Activated CD4-positive, alpha-beta T cell treated with anti-CD3 and anti-CD28 coated beads for 36 hours (primary cell): ENCODE measurements at places on chromosomes 1 and 21. TPM values are rescaled to one million over a fixed set of nuclear protein-coding genes. Genes with fewer than 3 reads are reported as not detected.

GRCh38 chr1:97013941-97014340, 292.4 kb downstream of the PTBP2 start:
- H3K36me3 ChIP-seq: no peaks in the 10 kb centered on the region
- peaks cover 4% of the 10 kb centered on the region for H3K27me3 ChIP-seq
- H3K4me1 ChIP-seq: no peaks in the 10 kb centered on the region
- DNase-seq: no peak

TMEM82 gene
- not detected for total RNA-seq

GRCh38 chr21:15219894-15220293, 155.1 kb upstream of the NRIP1 start:
- no peaks in the 10 kb centered on the region for H3K36me3 ChIP-seq
- no peak overlapping the region for H3K4me3 ChIP-seq
- H3K27ac ChIP-seq: no peak overlapping the region
- peaks cover 14% of the 10 kb centered on the region for H3K4me1 ChIP-seq
- peaks cover 4% of the 10 kb centered on the region for H3K27me3 ChIP-seq

DNA sequence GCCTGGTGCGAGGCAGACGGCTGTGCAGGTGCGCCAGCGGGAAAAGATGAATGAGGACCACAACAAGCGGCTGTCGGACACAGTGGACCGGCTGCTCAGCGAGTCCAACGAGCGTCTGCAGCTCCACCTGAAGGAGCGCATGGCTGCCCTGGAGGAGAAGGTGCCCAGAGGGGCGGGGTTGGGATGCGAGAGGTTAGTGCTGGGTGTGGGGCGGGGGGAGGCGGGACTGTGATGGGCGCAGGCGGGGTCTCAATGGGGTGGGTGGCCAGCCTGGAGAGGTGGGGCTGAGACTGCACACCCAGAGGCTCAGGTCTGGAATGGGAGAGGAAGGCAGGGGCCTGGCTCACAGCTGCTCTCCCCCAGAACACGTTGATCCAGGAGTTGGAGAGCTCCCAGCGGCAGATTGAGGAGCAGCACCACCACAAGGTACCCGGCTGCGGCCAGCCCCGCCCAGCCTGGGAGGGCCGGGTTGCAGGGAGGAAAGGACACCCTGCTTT, 22.3 kb downstream of the PPFIA4 start:
- H3K4me3 ChIP-seq: no peak overlapping the region
- no peak overlapping the region for H3K27ac ChIP-seq
- H3K36me3 ChIP-seq: peaks cover 11% of the 10 kb centered on the region
- DNase-seq: no peak
- peaks cover 9% of the 10 kb centered on the region for H3K27me3 ChIP-seq
- H3K4me1 ChIP-seq: peaks cover 3% of the 10 kb centered on the region

CLEC20A gene
- total RNA-seq: not detected

DNA sequence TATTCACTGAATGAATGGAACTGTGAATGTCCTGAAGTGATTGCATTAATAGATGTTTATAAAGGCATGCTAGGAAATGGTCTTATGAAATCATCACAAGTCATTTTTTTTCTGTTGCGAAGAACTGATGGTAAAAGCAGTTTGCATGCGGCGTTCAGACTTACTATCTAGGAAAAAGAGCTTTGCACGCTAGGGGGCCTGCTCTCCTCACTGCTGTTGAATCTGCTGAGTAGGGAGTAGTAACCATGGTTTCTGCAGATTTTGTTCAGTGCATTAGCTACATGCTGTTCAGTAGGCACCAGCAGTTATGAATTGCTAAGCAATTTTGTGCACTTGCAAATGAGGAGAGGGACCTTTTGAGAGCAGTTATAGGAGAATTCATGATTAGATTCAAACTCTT, 57.9 kb downstream of the CENPF start:
- H3K27me3 ChIP-seq: no peaks in the 10 kb centered on the region
- no peak overlapping the region for H3K27ac ChIP-seq
- H3K4me3 ChIP-seq: no peak overlapping the region
- peak; percentile 45 for DNase-seq

DNA sequence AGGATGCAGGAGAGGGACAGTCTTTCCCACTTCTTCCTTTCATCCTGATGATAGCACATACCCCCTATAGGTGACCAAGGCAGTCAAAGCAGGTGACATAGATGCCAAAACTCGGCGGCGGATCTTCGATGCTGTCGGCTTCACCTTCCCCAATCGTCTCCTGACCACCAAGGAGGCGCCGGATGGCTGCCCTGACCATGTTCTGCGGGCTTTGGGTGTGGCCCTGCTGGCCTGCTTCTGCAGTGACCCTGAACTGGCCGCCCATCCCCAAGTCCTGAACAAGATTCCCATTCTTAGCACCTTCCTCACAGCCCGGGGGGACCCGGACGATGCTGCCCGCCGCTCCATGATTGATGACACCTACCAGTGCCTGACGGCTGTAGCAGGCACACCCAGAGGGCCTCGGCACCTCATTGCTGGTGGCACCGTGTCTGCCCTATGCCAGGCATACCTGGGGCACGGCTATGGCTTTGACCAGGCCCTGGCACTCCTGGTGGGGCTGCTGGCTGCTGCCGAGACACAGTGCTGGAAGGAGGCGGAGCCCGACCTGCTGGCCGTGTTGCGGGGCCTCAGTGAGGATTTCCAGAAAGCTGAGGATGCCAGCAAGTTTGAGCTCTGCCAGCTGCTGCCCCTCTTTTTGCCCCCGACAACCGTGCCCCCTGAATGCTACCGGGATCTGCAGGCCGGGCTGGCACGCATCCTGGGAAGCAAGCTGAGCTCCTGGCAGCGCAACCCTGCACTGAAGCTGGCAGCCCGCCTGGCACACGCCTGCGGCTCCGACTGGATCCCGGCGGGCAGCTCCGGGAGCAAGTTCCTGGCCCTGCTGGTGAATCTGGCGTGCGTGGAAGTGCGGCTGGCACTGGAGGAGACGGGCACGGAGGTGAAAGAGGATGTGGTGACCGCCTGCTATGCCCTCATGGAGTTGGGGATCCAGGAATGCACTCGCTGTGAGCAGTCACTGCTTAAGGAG, 2.9 kb downstream of the NCDN start:
- no peak for DNase-seq
- no peak overlapping the region for H3K27ac ChIP-seq
- no peaks in the 10 kb centered on the region for H3K27me3 ChIP-seq

DNA sequence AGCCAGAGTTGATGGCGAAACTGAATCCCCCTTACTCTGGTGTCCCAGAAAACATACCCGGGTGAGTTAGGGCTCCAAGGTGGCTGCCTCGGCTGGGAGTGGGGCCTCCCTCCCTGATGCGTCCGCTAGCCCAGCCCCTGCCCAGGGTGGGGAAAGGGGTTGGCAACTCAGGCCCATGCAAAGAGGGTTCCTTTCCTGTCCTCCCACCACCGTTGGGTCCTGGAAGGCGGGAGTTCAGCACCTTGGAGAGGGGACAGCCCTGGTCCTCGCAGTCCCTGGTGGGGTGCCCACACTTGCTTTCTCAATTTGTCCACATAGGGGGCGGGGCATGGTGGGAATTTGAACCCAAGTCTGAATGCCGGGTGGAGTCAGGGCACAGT, 6.1 kb downstream of the SRM start:
- H3K36me3 ChIP-seq: peaks cover 28% of the 10 kb centered on the region
- H3K4me1 ChIP-seq: peaks cover 13% of the 10 kb centered on the region
- H3K27ac ChIP-seq: no peak overlapping the region
- peak; percentile 49 for DNase-seq

- no peak overlapping the region for H3K27ac ChIP-seq
- no peak overlapping the region for H3K4me3 ChIP-seq
- H3K36me3 ChIP-seq: peaks cover 3% of the 10 kb centered on the region
Measured at GRCh38 chr1:198497326-198498102, 43.0 kb downstream of the ATP6V1G3 start.

- no peaks in the 10 kb centered on the region for H3K36me3 ChIP-seq
- H3K4me1 ChIP-seq: peaks cover 11% of the 10 kb centered on the region
- H3K4me3 ChIP-seq: peak overlapping the region; percentile 15
- H3K27ac ChIP-seq: no peak overlapping the region
- no peak for DNase-seq
- H3K27me3 ChIP-seq: peaks cover 56% of the 10 kb centered on the region
Measured at GRCh38 chr1:22711591-22712501, 1.2 kb downstream of the EPHB2 start.

OR2L13 gene
- not detected for total RNA-seq

GRCh38 chr1:183881387-183882131, 76.6 kb downstream of the RGL1 start:
- no peak for DNase-seq
- no peak overlapping the region for H3K27ac ChIP-seq
- H3K4me1 ChIP-seq: peaks cover 3% of the 10 kb centered on the region
- H3K27me3 ChIP-seq: no peaks in the 10 kb centered on the region

CD1E gene
- total RNA-seq: not detected

FMO5 gene
- total RNA-seq: 0.53 TPM

GRCh38 chr1:36448530-36449056, 1.7 kb downstream of the OSCP1 start:
- peaks cover 16% of the 10 kb centered on the region for H3K4me1 ChIP-seq
- no peaks in the 10 kb centered on the region for H3K27me3 ChIP-seq
- H3K27ac ChIP-seq: no peak overlapping the region
- H3K4me3 ChIP-seq: no peak overlapping the region
- DNase-seq: no peak

GRCh38 chr21:16509476-16509875, 779.7 kb downstream of the USP25 start:
- no peaks in the 10 kb centered on the region for H3K27me3 ChIP-seq
- no peaks in the 10 kb centered on the region for H3K36me3 ChIP-seq
- H3K27ac ChIP-seq: no peak overlapping the region
- no peak overlapping the region for H3K4me3 ChIP-seq
- H3K4me1 ChIP-seq: no peaks in the 10 kb centered on the region
- DNase-seq: no peak

AK5 gene
- total RNA-seq: 9.9 TPM

KCNT2 gene
- 0.05 TPM for total RNA-seq

COA6 gene
- 56.5 TPM for total RNA-seq

DNA sequence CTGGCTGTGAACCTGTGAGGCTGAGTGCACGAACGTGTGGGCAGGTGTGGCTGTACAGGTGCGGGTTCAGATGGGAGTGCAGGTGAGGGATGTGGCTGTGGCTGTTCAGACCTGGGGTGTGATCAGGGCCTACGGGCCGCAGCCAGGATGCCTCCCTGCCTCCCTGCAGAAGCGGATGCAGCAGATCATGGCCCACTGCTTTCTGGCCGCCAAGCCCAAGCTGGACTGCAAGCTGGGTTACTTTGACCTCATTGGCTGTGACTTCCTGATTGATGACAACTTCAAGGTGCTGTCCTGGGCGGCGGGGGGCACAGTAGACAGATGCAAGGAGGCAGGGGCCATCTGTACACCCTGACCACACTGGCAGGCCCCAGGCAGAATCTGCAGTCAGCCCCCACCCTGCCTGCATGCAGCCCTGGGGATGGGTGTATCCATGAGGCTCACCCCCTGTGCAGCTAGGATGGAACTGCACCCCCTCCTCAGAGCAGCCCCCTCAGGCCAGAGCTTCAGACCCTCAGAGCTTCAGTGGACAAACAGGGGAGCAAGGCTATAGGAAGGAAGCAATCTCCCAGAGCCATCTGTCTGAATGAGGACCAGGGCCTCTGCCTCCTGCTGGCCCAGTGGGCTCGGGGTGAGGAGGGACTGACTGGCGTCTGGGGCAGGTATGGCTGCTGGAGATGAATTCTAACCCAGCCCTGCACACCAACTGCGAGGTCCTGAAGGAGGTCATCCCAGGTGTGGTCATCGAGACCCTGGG, 9.8 kb downstream of the TNFRSF18 start:
- H3K36me3 ChIP-seq: peaks cover 2% of the 10 kb centered on the region
- H3K4me3 ChIP-seq: no peak overlapping the region
- H3K4me1 ChIP-seq: peaks cover 14% of the 10 kb centered on the region
- no peak overlapping the region for H3K27ac ChIP-seq

KIAA1614 gene
- total RNA-seq: 0.09 TPM
